ENCODE measurements at places on chromosomes 3 and 15. TPM values are rescaled to one million over a fixed set of nuclear protein-coding genes. Genes with fewer than 3 reads are reported as not detected.

DNA sequence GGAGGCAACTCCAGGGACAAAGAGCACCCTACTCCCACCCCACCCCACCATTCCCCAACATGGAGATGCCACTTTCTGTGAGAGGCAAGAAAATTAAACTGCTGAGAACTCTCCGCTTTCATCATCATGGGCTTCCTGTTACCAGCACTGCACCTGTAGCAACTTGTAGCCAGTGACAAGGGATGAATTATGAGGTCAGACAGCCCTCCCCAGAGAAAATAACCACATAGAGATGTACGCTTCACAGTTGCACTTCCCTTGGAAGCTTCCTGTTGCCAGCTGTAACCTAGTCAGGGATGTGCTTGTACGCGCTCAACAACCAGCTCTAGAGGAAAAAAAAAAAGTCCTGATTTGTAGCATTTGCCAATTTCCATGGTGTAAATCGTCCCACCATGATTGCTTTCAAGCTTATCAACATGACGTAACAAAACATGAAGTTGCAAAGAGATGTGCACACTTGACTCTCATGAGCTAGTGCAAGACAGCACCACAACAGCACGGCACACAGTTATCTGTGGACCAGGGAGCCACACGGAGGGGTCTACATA is 145.4 kb downstream of the RAB11A start:
- H3K27me3 ChIP-seq: no peaks in the 10 kb centered on the region
- H3K4me1 ChIP-seq: no peaks in the 10 kb centered on the region
- H3K27ac ChIP-seq: no peak overlapping the region
- H3K4me3 ChIP-seq: no peak overlapping the region
- no peak for DNase-seq
- no peaks in the 10 kb centered on the region for H3K36me3 ChIP-seq

DNA sequence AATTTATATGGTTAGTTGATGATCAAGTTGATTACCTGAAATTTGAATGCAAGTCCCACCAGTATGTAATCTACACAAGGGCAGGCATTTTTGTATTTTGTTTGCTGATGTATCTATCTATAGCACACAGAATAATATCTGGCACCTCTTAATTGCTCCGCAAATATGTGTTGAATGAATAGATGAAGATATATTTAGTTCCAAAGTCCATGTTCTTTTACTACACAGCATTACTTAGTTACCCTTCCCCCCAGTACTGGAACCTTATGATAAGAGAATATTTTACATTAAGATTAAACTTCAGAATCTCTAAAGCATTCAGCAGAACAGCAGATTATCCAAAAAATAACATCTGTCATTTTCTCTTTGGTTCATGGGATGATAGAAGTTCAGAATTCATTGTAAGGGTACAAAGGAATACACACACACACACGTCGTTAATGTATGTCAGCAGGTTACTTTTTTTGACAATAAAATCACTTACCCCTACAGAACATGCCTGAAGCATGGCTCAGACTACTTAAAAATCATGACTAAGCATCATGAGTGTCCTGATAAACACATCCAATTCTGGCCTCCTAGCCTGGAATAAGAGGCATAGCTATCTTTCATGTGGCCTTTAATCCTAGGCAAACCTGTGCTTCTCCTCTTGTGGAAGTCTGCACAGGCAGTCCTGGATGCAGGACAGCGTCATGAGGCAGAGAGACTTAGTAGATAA is 148.9 kb upstream of the TBC1D5 start:
- H3K4me3 ChIP-seq: no peak overlapping the region
- peak; percentile 72 for DNase-seq
- H3K4me1 ChIP-seq: peaks cover 13% of the 10 kb centered on the region
- no peak overlapping the region for H3K27ac ChIP-seq

DNA sequence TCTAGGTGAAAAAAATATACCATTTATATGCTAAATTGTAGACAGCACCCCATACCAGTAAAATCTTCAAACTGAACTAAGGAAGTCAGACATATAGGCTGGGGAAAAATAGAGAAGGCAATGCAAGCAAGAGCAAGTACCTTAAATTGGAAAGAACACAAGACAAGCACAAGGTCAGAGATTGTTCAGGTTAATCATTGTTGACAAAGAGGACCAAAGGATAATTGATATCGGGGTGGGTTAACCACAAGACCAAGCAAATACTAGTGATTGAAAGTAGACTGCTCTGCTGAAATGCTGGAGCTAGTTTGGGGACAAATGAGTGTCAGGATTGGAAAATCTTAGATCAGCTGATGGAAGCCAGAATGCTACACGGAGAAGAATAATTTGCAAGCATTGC is 499.8 kb downstream of the ROBO2 start:
- no peaks in the 10 kb centered on the region for H3K36me3 ChIP-seq
- H3K27ac ChIP-seq: no peak overlapping the region
- no peak overlapping the region for H3K4me3 ChIP-seq
- DNase-seq: no peak

DNA sequence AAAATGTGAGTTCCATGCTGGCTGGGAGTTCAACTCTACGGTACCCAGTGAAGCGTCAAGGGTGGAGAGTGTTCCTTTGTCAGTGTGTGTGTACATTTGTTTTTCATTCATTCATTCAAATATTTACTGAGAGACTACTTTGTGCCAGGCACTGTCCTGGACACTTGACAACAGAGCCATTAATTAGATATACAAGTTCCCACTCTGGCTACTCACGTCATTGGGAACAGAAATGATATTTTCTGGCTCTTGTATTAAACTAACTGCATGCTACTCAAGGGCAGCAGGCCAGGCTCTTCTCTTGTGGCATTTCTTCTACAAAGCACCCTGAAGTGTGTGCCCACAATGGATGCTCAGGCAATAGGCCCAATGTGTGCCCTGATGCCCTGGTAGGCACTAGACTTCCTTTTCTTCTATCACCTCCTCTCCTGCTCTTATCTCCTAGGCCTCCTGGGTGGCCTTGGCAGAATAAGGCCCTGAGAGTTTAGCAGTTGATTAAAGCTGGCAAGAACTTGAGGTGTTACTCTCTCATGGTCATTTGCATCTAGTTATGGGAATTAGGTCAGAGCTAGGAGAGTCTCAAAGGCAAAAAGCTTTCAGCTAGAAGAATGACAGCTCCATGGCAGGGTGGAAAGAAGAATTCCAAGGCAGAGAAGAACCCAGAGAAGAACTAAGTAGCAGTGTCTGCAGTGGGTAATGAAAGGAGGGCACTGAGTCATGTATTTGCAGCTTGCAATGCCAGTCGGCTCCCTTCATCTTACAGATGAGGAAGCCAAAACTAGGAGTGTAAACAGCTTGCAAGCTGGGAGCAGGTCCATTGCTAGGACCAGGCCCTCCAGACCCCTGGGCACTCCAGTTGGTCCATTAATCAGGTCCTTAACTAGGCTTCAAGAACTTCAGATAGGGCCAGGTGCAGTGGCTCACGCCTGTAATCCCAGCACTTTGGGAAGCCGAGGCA is 14.0 kb upstream of the SMAD3 start:
- H3K4me1 ChIP-seq: peaks cover 29% of the 10 kb centered on the region
- H3K4me3 ChIP-seq: no peak overlapping the region
- H3K36me3 ChIP-seq: no peaks in the 10 kb centered on the region
- no peaks in the 10 kb centered on the region for H3K27me3 ChIP-seq
- DNase-seq: no peak
- no peak overlapping the region for H3K27ac ChIP-seq

DNA sequence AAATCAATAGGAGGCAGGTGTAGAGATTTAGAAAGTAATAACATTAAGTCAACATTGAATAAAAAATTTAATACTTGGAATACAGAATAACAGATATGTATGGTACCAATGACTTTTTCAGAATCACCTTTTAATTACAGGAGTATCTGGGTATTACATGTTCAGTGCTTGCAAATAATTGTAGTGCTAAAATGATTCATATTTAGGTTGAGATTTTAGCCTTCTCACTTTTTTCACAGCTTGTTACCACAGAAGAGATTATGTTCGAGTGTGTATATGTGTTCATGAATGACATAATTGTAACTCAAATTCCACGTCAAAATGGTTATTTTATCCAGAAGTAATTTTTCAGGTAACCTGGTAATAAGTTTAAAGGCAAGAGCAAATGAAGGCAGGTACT is 187.9 kb upstream of the TBL1XR1 start:
- peaks cover 8% of the 10 kb centered on the region for H3K4me1 ChIP-seq
- no peak overlapping the region for H3K4me3 ChIP-seq
- no peaks in the 10 kb centered on the region for H3K27me3 ChIP-seq
- DNase-seq: no peak

GRCh38 chr3:5231074-5231473 is 43.6 kb downstream of the EDEM1 start:
- no peaks in the 10 kb centered on the region for H3K27me3 ChIP-seq
- no peak overlapping the region for H3K4me3 ChIP-seq
- H3K4me1 ChIP-seq: peaks cover 22% of the 10 kb centered on the region
- H3K27ac ChIP-seq: no peak overlapping the region

GRCh38 chr3:89702404-89702803 is 595.0 kb downstream of the EPHA3 start:
- H3K36me3 ChIP-seq: no peaks in the 10 kb centered on the region
- DNase-seq: no peak
- no peak overlapping the region for H3K27ac ChIP-seq

GRCh38 chr15:87416591-87417257 is 839.8 kb downstream of the NTRK3 start:
- no peak for DNase-seq
- H3K4me3 ChIP-seq: no peak overlapping the region

Gene FGD5
- total RNA-seq: not detected

Gene GOLGA8K
- 1.2 TPM for total RNA-seq

Gene WDR72
- total RNA-seq: 5.9 TPM

Gene MAP1A
- 1.0 TPM for total RNA-seq

Gene AP3B2
- not detected for total RNA-seq

Gene ALG1L2
- total RNA-seq: not detected

Gene ZMYND10
- 3.9 TPM for total RNA-seq

Gene MRPS25
- total RNA-seq: 46.0 TPM

Gene ANKRD34C
- not detected for total RNA-seq
